ENCODE measurements at places on chromosomes 1 and 21. TPM values are rescaled to one million over a fixed set of nuclear protein-coding genes. Genes with fewer than 3 reads are reported as not detected.

Gene TTC34
- 2.7 TPM for total RNA-seq

Gene KTI12
- total RNA-seq = 14.6 TPM

DNA sequence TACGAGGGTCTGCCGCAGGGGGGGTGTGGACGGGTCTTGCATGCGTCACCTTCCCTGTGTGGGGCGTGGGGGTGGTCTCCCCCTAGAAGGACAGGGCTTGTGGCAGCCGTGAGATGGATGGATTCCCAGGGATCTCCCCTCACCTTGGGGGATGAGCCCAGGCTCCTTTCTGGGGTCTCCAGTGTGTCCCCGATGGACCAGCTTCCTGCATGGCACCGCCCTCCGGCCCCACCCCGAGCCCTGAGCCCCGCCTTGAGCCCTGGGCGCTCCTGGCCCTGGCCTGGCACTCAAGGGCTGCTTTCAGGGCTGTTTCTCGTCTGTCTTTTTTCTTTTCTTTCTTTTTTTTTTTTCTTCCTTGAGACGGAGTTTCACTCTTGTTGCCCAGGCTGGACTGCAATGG lies 59.5 kb downstream of the SKI start:
- no peak overlapping the region for H3K4me3 ChIP-seq
- no peak overlapping the region for H3K27ac ChIP-seq
- H3K4me1 ChIP-seq = peaks cover 39% of the 10 kb centered on the region
- no peak for DNase-seq
- peaks cover 9% of the 10 kb centered on the region for H3K36me3 ChIP-seq

GRCh38 chr1:29793101-29793546 lies 556.8 kb downstream of the PTPRU start:
- H3K27ac ChIP-seq = no peak overlapping the region
- peaks cover 1% of the 10 kb centered on the region for H3K4me1 ChIP-seq
- H3K4me3 ChIP-seq = no peak overlapping the region

DNA sequence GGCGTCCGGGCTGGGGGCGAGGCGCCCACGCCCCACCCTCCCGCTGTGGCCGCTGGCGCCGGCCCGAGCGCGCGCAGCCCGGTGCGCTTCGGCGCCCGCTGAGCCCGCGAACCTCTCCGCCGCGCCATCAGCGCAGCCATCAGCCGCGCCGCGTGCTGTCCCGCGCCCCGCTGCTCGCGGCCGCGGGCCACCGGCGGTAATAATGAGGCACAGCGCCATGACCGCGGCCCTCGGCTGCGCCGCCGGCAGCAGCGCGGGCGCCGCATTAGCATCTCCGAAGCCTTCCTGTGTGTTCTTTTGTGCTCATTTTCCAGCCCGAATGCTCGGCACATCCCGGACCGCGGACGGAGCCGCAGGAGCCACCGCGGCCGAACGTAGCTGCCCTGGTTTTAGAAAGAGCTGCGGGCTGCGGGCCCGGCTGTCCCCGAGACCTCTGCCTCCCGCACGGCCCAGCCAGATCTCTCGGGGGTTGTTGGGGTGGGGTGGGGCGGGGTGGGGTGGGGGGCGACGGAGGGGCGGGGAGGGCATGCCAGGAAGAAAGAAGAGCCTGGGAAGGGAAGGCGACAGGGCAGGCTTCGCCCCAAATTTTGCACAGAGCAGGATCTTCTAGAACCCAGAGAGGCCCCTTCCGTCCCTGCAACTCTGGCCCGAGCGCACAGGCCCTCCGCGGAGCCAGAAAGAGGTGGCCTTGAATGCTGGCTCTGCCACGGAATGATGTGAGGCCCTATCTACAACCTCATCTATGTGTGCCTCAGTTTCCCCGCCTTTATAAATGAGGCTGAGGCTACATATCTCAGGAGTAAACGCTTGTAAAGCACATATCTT lies 55.3 kb downstream of the RRAGC start:
- peaks cover 3% of the 10 kb centered on the region for H3K4me1 ChIP-seq
- H3K4me3 ChIP-seq = peak overlapping the region; percentile 63
- no peak for DNase-seq
- H3K36me3 ChIP-seq = no peaks in the 10 kb centered on the region
- H3K27ac ChIP-seq = no peak overlapping the region
- peaks cover 53% of the 10 kb centered on the region for H3K27me3 ChIP-seq

DNA sequence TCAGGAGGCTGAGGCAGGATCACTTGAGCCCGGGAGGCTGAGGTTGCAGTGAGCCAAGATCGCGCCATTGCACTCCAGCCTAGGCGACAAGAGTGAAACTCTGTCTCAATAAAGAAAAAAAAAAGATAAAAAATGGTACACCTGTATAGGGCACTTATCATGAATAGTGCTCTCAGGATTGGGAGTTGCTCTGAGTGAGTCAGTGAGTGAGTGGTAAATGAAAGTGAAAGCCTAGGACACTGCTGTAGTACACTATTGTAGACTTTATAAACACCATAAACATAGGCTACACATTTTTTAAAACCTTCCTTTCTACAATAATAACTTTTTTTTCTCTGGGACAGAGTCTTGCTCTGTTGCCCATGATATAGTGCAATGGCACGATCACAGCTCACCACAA lies 16.8 kb downstream of the PHTF1 start:
- peaks cover 28% of the 10 kb centered on the region for H3K36me3 ChIP-seq
- DNase-seq = no peak
- H3K27me3 ChIP-seq = no peaks in the 10 kb centered on the region
- peak overlapping the region; percentile 50 for H3K4me3 ChIP-seq
- peak overlapping the region; percentile 81 for H3K27ac ChIP-seq

- H3K4me3 ChIP-seq = no peak overlapping the region
- H3K4me1 ChIP-seq = no peaks in the 10 kb centered on the region
- no peaks in the 10 kb centered on the region for H3K27me3 ChIP-seq
- DNase-seq = peak; percentile 45
- no peak overlapping the region for H3K27ac ChIP-seq
These were observed 283.4 kb downstream of the ASTN1 start for GRCh38 chr1:176880955-176881595.

GRCh38 chr1:177864538-177865305 lies 105.1 kb downstream of the SEC16B start:
- no peaks in the 10 kb centered on the region for H3K4me1 ChIP-seq
- no peak overlapping the region for H3K27ac ChIP-seq
- H3K4me3 ChIP-seq = no peak overlapping the region
- H3K27me3 ChIP-seq = no peaks in the 10 kb centered on the region

GRCh38 chr1:170134521-170134920 lies 11.2 kb upstream of the NTMT2 start:
- H3K27ac ChIP-seq = no peak overlapping the region
- no peak overlapping the region for H3K4me3 ChIP-seq
- no peak for DNase-seq
- H3K4me1 ChIP-seq = no peaks in the 10 kb centered on the region
- H3K36me3 ChIP-seq = no peaks in the 10 kb centered on the region
- peaks cover 5% of the 10 kb centered on the region for H3K27me3 ChIP-seq
